ENCODE measurements at places on chromosomes 6 and 20.

DNA sequence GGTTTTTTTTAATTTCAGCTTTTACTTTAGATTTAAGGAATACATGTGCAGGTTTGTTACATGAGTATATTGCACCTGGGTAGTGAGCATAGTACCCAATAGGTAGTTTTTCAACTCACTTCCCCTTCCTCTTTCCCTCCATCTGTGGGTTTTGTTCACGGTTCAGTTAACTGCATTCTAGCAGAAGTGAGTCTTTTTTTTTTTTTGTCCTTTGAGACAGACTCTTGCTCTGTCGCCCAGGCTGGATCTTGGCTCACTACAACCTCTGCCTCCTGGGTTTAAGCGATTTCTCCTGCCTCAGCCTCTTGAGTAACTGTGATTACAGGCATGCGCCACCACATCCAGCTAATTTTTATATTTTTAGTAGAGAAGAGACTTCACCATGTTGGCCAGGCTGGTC, 8.7 kb downstream of the UBR2 start:
- DNase-seq, result peak; percentile 25

GRCh38 chr6:156955494-156956183, 178.5 kb downstream of the ARID1B start:
- DNase-seq, result no peak

- DNase-seq, result no peak
These were observed 96.7 kb downstream of the SYCP2 start for GRCh38 chr20:59836767-59837166.

- no peak for DNase-seq
These were observed 672.6 kb downstream of the MAFB start for GRCh38 chr20:40016392-40016791.

DNA sequence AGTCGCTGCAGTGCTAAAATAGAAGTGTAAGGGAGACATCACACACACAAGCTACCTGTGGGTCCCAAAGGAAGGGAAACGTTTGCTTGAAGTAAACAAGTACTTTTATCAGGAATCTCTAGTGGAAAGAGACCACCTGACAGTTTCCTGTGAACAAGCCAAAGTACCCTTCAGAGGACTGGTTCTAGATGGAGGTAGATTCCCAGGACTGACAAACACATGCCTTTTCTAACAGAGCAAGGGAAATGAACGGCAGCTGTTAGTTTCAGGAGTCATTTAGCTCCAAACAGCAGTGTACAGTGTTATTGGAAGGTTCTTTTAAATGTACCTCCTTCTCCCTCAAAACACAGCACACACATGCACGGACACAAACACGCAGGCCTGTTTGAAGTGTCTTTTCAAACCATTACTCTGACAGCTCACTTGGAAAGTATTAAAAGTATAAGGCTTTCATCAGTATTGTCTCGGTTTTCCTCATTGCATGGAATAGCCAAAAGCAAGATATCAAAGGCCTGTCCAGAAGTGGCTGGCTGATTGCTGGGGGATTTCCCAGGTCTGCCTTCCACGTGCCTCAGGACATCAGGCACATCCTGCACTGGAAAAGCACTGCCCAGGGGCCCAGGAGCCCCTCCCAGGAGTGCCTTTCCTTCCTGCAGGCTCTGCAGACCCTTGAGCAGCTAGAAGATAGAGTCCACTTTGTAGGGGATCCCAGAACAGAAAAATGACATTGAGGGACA, 393.2 kb upstream of the SOX4 start:
- no peak for DNase-seq

DNA sequence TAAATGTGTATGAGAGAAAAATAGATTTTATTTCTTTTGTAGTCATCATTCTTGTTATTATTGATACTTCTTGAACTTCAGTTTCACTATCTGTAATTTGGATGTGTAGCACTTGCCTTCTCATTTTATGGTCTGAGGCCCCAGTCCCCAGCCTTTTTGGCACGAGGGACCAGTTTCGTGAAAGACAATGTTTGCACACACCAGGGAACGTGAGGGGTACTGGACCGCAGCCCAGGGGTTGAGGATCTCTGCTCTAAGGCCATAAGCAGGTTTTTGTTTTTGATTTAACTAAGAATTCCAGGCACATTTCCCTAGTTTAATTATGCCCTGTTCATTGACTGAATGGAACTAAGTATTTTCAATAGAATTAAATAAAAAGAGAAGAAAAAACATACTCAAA, 261.5 kb downstream of the BMP2 start:
- DNase-seq, result no peak

DNA sequence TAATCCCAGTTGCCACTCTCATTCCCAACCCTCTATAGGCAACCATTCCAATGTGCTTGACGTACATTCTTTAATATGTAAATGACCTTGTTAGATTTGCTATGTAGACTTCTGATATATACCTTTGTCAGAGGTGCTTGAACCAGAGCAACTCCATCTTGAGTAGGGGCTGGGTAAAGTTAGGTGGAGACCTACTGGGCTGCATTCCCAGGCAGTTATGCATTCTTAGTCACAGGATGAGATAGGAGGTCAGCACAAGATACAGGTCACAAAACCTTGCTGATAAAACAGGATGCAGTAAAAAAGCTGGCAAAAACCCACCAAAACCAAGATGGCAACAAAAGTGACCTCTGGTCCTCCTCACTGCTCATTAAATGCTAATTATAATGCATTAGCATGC, 8.3 kb upstream of the HM13 start:
- no peak for DNase-seq

- DNase-seq, result no peak
These were observed 10.1 kb downstream of the DDR1 start for GRCh38 chr6:30894381-30894780.

GRCh38 chr6:3228771-3229565, 1.5 kb upstream of the TUBB2B start:
- no peak for DNase-seq

DNA sequence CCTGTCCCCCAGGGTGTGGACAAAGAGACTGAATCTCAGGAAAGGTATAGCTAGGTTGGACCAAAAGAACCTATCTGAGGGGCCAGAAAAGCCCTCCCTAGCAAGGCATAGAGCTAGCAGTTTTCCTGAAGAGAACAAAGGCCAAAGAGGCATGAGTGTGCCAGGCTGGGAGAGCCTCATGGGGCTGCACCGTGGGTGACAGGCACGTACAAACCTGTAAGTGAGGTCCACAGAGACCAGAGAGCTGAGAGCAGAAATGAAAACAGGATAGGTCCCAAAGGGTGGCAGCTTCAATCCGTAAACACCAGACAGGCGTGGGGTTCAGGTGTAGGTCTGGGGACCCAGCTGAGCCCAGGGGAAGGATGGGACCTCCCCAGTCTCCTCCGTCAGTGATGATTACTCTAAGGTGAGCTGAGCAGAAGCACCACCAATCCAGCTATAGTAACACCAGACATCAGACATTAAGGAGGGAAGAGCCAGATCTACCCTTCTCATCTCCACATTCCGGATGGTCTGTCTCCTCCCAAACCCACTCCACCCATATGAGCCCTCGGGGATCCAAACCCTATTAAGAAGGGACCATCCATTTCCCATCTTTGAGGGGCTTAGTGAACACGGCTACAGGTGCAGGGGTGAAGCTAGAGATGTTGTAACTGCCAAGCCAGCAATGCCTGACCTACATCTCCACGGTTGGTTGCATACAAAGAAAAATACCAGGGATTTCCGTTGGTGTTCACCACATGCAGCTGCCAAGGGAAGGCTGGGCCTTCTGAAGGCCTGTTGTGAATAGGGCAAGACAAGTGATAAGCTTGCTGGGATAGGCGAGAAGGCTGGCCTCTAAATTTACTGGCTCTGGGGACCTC, 38.3 kb downstream of the BCL2L1 start:
- no peak for DNase-seq

GRCh38 chr20:3461211-3461771, 9.5 kb upstream of the ATRN start:
- DNase-seq, result no peak

GRCh38 chr6:33786736-33787135, 2.2 kb downstream of the LEMD2 start:
- DNase-seq, result no peak

GRCh38 chr6:150730801-150731457, 131.2 kb downstream of the PLEKHG1 start:
- DNase-seq, result no peak

- no peak for DNase-seq
These were observed 8.7 kb upstream of the TNFRSF21 start for GRCh38 chr6:47318236-47318989.

DNA sequence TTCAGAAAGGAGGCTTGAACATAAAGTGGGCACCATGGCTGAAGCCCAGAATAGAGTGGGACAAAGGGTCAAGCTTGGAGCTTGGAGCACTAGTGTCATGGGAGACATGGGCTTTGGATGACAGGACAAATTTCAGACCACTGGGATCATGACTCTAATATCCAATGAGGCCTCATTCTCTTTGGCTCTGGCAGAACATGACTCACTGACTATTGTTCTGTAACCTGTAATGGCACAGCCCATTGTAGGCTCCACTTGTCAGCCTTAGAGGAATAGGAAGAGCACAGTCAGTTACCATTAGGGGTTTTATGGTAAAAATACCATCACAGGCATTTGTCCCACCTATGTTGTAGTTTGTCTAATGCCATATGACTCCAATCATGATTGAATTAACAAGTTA, 34.0 kb upstream of the MMS22L start:
- DNase-seq, result no peak

- DNase-seq, result no peak
These were observed 88.3 kb downstream of the SSR1 start for GRCh38 chr6:7224731-7225130.

GRCh38 chr6:147935656-147936055, 407.0 kb upstream of the SASH1 start:
- no peak for DNase-seq

DNA sequence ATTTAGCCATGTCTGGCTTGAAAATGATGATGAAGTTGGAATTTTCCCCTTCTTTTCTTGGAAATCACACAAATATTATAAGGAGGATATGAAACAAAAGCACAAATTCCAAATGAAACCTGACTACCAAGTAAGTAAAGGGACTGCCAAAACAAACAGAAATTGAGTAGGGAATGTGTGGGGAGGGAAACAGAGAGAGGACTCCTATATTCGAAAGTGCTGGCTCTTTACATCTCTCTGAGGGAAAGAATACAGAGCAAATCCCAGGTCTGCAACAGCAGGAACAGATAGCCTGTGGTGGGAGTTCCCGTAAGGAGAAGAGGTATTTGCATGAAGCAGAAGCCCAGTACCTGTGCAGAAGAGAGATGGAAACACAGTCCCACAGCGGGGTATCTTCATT, 583.7 kb downstream of the EPM2A start:
- DNase-seq, result no peak

GRCh38 chr6:7052443-7053011, 55.2 kb upstream of the RREB1 start:
- DNase-seq, result no peak

DNA sequence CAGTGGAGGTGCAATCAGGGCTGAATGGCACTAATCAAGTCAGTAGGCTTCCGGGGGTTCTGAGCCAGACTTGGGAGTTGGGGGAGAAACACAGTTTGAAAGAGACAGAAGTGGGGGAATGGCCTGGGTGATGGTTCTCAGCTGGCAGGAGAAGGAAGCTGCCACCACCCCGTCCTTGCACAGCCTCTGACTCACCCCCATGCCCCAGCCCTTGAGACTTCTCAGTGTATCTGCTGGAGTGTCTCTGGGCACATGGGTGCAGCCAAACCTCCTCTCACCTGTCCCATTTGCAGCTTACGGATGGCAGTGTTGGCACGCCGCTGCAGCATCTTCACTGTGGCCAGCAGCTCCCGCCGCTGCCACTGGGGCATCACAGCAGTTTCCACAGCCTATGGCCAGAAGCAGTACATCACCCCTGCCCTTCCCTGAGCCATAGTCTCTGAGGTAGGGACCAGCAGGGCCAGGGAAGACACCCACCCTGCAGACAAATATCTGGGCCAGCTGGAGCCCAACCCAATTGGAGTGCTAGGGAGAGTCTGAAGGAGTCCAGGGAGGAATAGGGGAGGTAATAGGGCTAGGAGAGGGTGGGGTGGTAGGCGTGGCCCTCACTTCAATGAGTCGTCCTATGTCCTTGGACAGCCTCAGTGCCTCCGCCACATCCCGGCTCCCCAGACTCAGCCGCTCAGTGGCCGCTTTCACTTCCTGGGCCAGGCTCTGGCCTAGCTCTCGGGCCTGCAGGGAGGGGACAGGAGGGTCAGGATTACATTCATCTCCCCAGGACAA, 11.2 kb downstream of the AARS2 start:
- no peak for DNase-seq

GRCh38 chr6:142926494-142927270, 18.3 kb downstream of the HIVEP2 start:
- peak; percentile 72 for DNase-seq

GRCh38 chr20:39142407-39143096, 180.4 kb downstream of the DHX35 start:
- DNase-seq, result no peak

DNA sequence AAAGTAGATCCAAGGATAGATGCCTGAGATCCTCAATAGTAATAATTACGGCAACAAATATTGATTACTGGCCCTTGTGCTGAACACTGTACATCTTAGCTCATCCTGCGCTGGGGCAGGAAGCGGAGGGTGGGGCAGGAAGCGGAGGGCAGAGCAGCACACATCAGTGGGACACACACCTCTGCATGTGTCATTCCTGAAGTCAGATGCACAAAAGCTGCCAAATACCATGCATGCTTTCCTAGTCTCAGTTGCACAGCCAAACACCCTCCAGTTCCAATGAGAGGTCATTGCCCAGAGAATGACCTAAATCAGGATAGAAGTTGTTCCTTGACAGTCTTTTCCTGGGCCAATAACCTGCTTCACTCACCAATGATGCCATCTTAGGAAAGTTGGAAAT, 74.4 kb upstream of the FOXC1 start:
- no peak for DNase-seq

- DNase-seq, result no peak
These were observed 12.9 kb downstream of the OR2A4 start for GRCh38 chr6:131688286-131688685.
